Activated CD4-positive, alpha-beta memory T cell treated with anti-CD3 and anti-CD28 coated beads for 36 hours (primary cell): ENCODE measurements at places on chromosomes 4 and X. TPM values are rescaled to one million over a fixed set of nuclear protein-coding genes. Genes with fewer than 3 reads are reported as not detected.

The BEND2 gene
- not detected for total RNA-seq

The SUPT20HL2 gene
- not detected for total RNA-seq

The GPM6B gene
- total RNA-seq = not detected

The CORIN gene
- total RNA-seq = not detected

The ARHGAP6 gene
- total RNA-seq = not detected

The HSPA4L gene
- total RNA-seq = 1.9 TPM

The RHOXF1 gene
- total RNA-seq = not detected

The GSPT2 gene
- total RNA-seq = 9.0 TPM
